ENCODE measurements at places on chromosomes 6 and 20.

- no peak for DNase-seq
Observed at GRCh38 chr6:109051301-109052017, 43.2 kb downstream of the SESN1 start.

- peak; percentile 64 for DNase-seq
Observed at GRCh38 chr20:36541768-36542488, 609 bp downstream of the MYL9 start.

- no peak for DNase-seq
Observed at GRCh38 chr6:50706575-50706974, 6.8 kb upstream of the TFAP2D start.

GRCh38 chr20:33814238-33814712 is 3.1 kb downstream of the CHMP4B start:
- DNase-seq = no peak

DNA sequence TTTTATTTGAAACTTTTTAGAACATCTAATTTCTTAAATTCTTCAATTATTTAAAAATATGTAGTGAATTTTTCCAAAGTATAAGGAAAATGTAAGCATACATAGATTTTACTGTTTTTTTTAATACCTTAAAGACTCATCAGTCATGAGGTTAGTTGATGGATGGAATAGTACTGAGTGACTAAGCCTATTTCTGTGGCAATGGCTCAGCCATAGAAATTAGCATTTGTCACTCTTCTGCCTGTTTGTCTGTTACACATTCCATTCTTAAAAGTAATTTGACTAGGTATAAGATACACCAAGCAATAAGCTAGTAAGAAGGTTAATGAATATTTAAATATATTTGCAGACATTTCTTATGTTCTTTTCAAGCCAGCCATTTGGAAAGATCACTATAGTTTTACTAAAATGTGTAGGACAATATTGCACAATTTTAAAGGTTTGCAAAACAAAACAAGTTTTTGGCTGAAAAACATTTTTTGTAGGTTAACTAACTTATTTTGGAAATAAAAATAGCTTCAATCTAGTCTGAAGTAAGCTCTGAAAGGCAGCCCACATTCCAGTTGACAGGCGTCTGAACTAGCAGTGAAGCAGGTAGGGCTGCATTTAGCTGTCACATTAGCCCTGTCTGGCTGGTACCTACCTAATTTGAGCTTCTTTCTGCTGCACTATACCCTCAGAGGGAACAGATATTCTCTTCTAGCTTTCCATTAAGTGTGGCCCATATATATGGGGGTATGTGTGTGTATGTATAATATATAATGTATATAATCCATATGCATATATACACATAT is 385.7 kb downstream of the GRIK2 start:
- peak; percentile 41 for DNase-seq

GRCh38 chr6:162238675-162239074 is 488.9 kb downstream of the PRKN start:
- DNase-seq = no peak

- no peak for DNase-seq
Observed at GRCh38 chr6:41644297-41644879, 6.1 kb downstream of the MDFI start.

DNA sequence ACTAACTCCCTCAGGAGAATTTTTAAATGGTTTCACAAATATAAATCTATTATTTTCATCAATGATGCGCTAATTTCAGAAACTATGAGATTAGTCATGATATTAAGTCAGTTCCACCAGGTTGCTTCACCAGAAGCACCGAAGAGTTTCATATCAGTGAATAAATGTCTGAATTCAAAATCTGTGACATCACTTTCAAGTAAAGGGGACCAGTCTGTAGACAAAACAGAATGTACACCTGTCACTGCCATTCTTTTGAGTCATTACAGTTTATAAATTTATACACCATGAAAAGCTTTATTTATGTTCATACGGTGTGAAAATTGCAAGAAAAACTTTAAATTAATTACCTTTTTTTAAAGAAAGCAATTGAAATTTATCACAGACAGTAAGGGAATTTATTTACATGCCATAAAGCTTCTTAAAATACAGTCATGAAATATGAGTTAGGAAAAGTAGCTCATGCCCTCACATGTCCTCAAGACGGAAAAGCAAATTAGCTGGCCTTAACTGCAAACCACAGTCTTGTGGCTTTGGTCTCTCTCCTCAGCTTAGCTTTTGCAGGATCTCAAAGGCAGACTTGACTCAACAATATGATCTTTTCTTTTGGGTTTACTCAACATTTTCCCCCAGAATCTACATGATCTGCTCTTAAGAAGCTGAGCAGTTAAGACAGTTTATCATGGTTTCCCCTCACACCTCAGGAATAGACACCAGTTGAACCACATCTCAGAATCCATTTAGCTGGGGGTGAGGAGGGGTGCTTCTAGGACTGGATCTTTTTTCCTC is 177.7 kb upstream of the MCHR2 start:
- no peak for DNase-seq

DNA sequence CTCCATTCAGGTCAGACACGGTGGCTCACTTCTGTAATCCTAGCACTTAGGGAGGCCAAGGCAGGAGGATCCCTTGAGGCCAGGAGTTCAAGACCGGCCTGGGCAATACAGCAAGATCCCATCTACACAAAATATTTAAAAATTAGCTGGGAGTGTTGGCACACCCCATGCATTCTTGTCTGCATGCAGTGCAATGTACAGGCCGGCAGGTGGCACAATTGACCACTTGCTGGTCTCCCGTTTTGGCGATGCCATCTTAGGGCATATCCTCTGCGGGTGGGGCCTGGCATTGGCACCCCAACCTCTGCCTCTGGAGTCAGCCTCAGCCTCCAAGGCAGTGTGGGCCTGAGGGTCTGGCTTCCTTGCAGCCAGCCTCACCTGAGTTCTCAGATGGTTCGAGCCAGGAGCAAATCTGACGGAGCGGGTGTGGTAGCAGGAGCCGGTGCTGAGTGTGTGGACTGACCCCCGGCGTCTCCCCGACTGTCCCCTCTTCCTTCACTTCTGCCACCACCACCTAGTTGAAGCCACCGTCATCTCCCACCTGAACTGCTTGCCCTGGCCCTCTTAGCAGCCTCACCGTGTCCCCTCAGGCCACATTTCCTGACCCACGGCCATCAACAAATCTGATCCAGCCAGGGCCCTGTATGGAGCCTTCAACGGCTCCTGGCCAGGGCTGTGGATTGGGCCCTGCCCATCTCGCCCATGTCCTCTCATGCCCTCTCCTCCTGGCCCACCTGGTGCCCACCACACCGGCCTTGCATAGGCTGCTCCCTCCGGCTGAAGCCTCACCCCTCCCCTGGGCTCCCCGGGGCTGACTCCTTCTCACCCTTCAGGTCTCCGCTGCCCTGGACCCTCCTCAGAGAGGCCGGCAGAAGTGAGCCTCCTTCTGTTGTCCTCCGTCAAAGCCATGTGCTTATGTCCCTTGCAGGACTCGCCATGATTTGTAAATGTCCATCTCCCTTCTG is 44.0 kb downstream of the EFCAB8 start:
- DNase-seq = peak; percentile 62

GRCh38 chr6:429515-430121 is 38.1 kb downstream of the IRF4 start:
- DNase-seq = no peak

- DNase-seq = no peak
Observed at GRCh38 chr6:56003616-56004015, 128.2 kb upstream of the BMP5 start.

DNA sequence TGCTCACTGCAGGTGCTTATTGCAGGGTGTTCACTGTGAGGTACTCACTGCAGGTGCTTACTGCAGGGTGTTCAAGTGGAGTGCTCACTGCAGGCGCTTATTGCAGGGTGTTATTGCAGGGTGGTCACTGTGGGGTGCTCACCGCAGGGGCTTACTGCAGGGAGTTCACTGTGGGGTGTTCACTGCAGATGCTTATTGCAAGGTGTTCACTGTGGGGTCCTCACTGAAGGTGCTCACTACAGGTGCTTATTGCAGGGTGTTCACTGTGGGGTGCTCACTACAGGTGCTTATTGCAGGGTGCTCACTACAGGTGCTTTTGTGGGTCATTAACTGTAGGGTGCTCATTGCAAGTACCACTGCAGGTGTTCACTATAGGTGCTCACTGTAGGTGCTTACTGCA is 20.2 kb downstream of the APMAP start:
- DNase-seq = no peak

- no peak for DNase-seq
Observed at GRCh38 chr6:53566755-53567154, 21.9 kb upstream of the GCLC start.

DNA sequence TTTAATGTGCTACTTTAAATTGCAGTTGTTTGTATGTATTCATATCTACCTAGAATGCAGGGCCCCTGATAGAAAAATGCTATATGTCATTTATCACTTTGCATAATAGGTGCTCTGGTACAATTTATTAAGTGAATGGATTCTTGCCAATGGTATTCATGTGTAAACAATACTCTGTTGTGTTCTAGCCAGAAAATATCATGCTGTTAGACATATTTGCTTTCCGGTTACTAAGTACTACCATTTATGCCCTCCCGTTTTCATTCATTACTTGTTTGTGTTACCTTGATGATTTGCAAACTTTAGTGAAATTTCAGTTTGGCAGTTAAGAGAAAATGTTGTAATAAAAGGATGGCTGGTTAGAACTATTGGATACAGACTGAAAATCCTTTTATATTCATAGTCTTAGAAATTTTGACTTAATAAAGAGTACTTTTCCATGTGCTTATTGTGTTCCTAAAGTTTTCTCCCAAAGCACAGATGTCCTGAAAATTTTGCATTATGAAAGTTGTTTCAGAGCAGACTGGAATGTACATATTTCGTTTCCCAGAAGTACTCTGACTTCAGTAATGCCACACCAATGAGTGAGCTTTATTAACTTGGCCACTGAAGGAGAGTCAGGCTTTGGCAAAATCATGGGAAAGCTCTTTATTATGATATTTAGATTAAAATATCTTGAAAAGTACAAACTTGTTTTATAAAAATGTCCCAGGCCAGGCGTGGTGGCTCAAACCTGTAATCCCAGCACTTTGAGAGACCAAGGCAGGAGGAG is 31.5 kb downstream of the RPF2 start:
- peak; percentile 20 for DNase-seq

DNA sequence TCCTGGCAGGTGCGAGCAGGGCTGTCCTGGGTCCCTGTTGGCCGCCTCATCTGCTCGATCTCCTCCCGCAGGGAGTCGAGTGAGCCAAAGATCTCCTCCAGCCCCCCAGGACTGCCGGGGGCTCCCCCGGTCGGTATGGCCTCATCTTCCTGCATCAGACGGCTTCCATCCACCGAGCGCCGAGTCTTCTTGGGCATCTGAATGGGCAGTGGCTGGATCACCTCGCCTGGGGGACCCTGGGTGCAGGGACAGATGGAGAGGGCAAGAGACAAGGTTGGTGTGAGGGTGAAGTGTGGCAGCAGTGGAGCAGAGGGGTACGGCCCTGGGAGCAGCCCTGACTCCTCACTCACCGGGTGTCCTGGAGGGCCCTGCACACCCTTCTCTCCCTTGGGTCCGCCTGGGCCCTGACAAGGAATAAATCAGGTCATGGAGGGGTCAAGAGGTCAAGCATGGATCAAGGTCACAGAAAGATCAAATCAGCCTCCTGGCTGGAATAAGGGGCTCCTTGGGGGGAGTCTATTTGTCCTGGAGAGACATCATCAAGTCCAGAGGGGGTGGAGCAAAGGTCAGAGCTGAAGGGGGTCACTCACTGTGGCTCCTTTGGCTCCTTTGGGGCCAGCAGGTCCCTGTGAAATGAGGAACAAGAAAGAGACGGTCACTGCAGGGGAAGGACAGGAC is 26.5 kb downstream of the COL11A2 start:
- DNase-seq = no peak

DNA sequence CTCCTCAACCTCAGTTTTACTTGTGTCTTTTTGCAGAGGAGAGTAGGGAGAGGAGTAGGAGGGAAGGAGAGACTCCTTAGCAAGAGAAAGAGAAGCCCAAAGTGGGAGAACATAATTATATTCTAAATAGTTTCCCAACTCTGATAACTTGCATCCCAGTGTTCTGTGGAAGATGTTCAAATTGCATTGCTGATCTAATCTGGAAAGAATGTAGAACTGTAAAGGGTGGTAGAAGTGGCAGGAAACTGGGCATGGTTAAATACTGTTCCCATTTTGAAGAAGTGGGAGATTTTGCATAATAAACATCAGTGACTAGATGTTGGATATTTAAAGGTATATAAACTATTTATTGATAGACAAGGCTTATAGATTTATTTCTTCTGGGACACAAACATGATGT is 42.6 kb upstream of the HMGN3 start:
- peak; percentile 53 for DNase-seq

DNA sequence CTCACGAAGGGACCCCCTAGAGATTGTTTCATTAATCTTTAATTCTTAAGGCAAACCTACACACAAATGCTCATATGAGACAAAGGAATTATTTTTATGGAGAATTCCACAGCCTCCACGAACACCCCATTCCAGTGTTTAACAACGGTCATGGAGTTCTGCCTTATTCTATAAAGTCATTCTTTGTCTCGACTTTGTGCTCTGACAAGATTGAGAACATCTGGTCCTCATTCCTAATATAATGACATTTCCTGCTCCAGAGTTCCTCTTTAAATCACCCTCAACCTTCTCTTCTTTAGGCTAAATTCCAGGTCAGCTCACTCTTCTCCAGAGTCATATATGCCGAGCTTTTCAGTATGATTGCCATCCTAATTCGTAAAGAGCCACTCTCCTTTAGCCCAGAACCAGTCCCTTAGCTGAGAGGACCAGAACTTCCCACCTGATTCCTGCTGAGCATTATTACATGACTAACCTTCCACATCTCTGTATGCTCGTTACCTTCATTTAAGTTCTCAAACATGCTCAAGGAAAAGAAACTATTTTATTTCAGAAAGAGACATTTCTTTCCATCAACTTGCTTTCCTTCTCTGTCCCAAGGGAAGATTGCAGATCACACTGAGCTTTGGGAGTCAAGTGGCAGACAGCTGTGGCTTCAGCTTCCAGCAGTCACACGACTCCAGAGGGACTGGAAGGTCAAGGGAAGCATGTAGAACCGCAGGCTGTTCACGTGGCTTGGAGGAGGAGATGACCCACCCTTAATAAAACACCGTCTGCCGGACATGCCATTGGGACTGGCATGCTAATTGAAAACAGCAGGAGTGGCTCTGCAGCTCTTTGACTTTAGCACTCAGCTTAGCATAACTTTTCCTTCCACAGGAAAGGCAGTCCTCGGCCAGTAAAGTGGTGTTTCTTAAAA is 467.1 kb upstream of the HSF2 start:
- peak; percentile 68 for DNase-seq

- DNase-seq = no peak
Observed at GRCh38 chr6:40042232-40042631, 108.0 kb upstream of the MOCS1 start.

Data from fibroblast of pulmonary artery (primary cell).